ENCODE measurements at places on chromosomes 3 and 15.

GRCh38 chr3:142597906-142598305 lies 1.7 kb downstream of the PLS1 start:
- DNase-seq = no peak

DNA sequence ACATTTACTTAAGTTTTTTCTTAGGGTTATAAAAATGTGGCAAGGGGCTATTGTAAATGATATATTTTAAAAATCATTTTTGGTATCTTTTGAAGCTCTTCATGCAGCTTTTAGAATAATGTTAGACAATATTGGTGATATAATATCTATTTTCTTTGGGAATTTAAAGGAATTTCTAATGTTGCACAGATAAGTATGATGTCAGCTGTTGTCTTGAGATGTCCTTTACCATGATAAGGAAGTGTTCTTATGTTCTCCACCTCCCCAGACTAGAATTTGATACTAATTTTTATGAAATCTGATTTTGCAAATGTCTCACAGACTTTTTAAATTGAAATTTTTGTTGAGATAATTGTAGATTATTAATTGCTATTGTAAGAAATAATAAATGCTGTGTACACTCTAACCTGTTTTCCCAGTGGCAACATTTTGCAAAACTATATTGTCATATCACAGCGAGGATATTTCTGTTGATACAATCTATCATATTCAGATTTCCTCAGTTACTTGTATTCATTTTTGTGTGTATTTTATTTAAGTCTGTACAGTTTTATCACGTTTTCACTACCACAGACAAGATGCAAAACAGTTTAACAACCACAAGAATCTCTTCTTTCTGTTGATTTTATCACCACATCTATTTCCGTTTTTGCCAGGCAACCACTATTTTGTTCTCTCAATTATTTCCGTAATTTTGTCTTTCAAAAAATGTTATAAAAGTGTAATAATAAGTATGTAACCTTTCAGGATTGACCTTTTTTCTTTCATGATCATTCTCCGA lies 55.4 kb downstream of the SPRED1 start:
- DNase-seq = peak; percentile 33

- DNase-seq = no peak
These were observed 1.4 kb downstream of the PFN2 start for GRCh38 chr3:149969110-149969939.

GRCh38 chr3:195150181-195151118 lies 120.5 kb downstream of the XXYLT1 start:
- peak; percentile 8 for DNase-seq

DNA sequence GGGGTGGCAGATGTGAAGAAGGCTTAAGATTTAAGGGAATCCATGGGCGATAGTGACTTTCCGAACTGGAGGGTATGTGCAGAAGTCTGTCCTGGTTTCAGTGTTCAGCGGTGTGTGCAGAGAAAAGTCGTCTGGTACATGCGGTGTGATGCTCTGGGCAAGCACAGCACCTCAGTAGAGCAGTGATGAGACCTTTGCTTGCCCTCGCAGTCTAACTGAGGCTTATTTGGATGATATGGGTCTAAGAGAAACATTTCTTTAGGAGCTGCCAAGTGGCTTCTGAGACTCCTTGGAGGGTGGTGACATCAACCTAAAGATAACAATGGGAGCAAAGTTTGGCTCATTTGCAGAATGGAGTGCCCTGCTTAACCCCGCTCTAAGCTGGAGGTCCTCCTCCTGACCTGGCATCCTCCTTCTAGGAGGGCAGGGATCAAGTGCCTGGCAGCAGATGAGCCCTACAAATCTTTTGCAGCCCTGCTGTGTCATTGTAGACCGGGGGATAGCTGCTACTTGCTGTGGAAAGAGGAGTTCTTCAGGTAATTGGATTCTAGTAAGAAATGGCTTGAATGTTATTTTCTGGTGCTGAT lies 228.1 kb upstream of the AZI2 start:
- no peak for DNase-seq

- DNase-seq = peak; percentile 12
These were observed 3.1 kb downstream of the AGBL1 start for GRCh38 chr15:86082619-86083380.

DNA sequence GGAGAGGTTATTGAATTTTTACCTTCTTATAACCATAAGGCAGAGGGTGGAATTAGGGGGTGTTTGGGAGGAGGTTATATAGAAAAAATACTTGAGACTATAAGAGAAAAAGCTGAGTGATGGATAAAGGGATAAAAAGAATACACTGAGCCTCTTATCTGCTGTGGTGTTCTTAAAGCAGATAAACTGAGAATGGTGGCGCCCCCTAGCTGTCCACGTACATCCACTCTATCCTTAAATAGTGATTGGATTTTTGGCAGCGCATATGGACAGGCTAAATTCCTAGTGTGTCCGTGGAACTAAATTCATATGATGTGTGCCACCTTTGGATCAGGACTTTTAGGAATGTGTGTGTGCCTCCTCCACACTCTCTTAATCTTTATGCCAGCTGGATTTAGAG lies 121.1 kb downstream of the OXSM start:
- DNase-seq = peak; percentile 23

DNA sequence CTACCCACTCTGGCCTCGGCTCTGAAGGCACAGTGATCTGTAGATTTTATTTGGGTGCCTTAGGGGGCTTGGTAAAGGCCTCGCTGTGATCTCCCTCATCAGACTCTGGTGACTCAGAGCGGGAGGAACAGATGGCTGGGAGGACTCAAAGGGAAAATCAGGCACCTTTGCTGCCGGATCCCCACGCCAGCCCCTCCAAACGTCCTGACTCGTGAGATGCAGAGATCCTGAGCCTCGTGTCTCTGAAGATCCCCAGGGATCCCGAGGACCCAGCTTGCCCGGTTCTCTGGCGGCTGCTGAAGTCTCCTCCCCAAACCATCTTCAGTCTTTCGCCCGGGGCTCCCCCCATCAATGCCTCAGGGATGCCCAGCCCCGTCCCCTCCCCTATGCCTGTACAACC lies 32.8 kb downstream of the MUC20 start:
- DNase-seq = no peak

DNA sequence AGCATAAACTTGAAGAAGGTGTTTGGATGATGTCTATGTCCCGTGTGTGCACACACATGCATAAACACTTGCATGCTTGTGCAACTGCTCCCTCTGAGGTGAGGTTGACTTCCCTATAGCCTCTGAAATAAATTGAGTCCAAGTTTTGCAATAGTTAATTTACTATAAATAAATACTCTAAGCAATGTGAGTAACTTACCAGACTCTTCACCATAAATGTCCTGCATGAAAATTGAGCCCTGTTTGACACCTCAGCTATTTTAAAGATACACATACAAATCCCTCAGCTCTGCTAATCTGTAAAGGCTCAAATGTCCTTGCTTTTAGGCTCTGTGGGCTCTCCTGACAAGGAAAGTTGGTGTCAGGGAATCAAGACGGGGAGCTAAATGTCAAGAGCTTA lies 37.1 kb downstream of the GJD2 start:
- no peak for DNase-seq

GRCh38 chr3:159823780-159824179 lies 164.9 kb upstream of the IL12A start:
- no peak for DNase-seq

DNA sequence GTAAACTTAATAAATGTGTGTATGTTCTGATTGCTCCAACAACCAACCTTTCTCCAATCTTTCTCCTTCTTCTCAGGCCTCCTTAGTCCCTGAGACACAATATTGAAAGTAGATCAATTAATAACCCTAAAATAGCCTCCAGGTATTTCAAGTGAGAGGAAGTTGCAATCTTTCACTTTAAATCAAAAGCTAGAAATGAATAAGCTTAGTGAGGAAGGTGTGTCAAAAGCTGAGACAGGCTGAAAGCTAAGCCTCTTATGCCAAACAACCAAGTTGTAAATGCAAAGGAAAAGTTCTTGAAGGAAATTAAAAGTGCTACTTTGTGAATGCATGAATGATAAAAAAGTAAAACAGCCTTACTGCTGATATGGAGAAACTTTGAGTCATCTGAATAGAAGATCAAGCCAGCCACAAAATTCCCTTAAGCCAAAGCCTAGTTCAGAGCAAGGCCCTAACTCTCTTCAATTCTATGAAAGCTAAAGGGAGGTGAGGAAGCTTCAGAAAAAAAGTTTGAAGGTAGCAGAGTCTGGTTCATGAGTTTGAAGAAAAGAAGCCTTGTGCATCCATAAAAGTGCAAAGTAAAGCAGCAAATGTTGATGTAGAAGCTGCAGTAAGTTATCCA lies 38.6 kb downstream of the CCDC80 start:
- DNase-seq = no peak

DNA sequence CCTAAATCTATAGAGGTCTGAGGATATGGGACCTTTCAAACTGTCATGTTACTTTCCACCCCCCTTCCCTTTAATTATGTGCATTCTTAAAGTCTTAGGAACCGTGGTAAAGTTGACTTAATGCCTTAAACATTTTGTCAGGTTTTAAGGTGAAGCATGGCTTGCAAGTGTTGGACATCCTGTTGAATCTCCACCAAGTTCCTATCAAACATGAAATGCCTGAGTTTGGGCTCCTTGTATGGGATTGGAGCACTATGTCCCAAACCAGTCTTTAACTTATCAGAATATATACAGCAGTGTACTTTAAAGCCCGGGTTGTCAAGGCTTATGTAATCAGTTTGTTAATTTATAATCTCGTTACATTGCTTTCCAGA lies 1.1 kb downstream of the SNRK start:
- DNase-seq = no peak

GRCh38 chr3:26962492-26963360 lies 340.2 kb downstream of the LRRC3B start:
- no peak for DNase-seq

DNA sequence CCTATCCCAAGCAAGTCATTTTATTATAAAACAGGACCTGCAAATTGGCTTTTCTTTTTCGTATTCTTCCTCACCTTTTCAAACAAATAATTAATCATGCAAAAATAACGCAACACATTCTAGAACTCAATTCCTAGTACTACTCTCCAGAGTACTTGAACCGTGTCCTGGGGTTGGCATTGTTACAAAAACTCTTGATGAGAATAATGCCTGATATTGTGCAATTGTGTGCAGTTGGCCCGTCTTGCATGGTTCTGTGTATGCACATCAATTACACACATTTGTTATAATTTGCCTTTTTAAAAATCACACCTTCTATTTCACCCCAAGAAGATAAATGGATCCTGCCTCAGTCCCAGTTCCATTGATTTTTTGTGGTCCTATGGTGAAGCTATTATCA lies 205.4 kb downstream of the EPHB1 start:
- no peak for DNase-seq

- DNase-seq = no peak
These were observed 29.5 kb downstream of the NANOGP8 start for GRCh38 chr15:35055416-35056105.
